RPMI8226 (cell line): ENCODE measurements at places on chromosomes 1 and 21.

- no peak for DNase-seq
These were observed 87.0 kb upstream of the RUNX1 start for GRCh38 chr21:35136106-35136505.

- no peak for DNase-seq
These were observed 4.2 kb downstream of the S100A6 start for GRCh38 chr1:153531638-153532037.

GRCh38 chr1:241999026-241999425, at the start of gene MAP1LC3C:
Gene MAP1LC3C (minus strand): TSS chr1:241999098. CDS start chr1:241999008, 90 bp downstream.
- DNase-seq, result no peak

- DNase-seq, result no peak
These were observed 12.9 kb upstream of the PTTG1IP start for GRCh38 chr21:44886113-44887075.

GRCh38 chr1:230362949-230363348, 63.2 kb downstream of the PGBD5 start:
- DNase-seq, result no peak

DNA sequence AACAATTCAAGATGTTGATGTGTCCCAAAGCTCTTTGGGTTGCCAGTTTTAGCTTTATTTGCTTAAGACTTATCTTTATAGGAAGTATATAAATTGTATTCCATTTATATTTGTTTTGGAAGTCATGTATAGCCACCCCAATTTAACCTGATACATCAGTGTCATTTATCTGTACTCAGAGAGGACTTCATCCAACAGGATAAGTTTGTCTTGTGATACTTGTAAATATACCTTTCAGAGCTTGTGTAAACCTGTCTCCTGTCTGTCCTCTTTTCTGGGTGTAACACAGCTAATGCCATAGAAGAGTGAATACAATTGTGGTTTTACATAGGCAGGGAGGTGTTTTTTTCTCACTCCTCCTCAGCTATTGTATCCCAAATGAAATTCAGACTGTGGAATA, 10.4 kb downstream of the PTGFR start:
- DNase-seq, result no peak

GRCh38 chr1:33188572-33189275, 6.9 kb upstream of the TRIM62 start:
- no peak for DNase-seq

DNA sequence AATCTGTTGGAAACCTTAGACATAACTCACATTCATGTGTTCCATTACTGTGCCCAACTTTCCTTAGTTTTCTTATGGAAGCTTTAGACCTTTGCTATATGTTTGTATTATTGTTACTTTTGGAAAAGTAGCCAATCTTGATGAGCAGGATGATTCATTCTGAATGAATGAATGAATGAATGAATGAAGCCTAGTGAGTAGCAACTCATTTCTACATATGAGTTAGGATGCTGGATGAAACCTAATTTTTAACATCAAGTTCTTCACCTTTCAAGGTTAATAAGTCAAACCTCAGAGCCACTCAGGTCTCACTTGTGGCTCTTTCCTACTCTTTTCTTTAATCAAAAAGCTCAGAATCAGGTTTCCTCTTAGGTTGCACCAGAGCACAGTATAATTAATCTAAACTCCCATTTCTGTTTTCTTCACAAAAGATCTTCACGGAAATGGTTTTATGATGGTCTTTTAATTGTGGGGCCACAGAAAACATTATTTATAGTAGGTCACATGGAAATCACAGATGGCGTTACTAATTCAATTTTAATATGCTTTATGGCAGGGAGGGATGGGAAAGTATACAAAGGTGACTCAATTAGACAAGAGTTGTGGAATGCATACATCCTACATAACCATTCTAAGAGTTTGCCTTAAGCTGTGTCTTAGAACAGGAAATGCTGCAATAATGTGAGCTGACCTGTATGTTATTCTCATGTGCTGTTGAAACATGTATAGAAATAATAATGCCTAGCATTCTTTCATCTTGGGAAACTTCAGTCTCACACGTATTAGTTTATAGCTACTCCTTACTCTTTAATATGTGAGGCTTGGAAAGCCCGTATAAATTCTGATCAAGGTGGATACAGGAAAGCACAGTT, 4.5 kb upstream of the DDX59 start:
- no peak for DNase-seq

DNA sequence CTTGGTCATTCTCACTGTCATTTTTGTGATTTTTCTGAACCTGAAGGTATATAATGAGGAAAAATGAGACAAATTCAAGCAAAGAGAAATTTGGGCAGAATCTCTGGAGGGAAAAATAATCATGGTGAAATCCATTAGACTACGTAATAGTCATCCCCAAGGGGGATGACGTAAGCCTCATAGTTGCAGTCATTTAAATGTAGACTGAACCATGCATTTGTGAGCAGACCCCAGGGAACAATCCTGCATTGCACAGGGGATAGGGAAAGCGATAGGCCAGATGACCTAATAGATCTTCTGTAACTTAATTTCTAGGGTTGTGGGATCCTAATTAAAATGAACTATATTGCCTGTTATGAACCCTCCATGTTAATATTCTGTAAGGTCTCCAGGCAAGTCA, 167.4 kb upstream of the C1orf21 start:
- DNase-seq, result no peak

DNA sequence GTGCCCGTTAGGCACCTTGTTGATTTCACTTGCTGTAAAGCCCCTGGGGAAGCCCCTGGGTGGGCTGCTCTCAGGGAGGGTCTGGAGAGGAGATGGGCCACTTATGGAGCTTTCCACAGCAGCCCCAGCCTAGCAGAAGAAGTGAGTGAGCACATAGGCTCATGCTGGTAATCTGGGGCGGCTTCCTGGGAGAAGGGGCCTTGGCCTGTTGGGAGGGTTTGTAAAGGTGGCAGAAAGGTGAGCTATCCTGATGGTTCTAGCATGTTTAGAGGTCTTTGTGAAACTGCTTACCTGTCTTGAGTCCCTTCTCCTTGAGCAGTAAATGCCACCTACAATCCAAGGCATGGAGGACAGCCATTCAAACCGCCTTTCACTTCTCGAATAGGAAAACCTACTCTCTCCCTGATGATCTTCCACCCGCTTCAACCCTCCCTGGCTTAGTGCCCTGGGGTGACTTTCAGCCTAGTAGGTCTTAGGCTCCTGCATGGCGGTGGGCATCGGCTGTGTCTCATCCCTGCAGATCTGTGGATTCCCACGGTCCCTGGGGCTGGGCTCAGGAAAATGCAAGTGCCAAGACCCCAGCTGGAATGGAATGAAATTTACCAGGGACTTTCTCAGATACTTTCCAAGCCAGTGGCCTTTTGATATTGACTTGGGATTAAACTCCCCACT, 87.6 kb upstream of the SELENON start:
- no peak for DNase-seq
